IMR-90 (cell line): ENCODE measurements at places on chromosomes 1 and 21.

GRCh38 chr1:172163498-172164215 lies 256.8 kb upstream of the C1orf105 start:
- DNase-seq = peak; percentile 52

DNA sequence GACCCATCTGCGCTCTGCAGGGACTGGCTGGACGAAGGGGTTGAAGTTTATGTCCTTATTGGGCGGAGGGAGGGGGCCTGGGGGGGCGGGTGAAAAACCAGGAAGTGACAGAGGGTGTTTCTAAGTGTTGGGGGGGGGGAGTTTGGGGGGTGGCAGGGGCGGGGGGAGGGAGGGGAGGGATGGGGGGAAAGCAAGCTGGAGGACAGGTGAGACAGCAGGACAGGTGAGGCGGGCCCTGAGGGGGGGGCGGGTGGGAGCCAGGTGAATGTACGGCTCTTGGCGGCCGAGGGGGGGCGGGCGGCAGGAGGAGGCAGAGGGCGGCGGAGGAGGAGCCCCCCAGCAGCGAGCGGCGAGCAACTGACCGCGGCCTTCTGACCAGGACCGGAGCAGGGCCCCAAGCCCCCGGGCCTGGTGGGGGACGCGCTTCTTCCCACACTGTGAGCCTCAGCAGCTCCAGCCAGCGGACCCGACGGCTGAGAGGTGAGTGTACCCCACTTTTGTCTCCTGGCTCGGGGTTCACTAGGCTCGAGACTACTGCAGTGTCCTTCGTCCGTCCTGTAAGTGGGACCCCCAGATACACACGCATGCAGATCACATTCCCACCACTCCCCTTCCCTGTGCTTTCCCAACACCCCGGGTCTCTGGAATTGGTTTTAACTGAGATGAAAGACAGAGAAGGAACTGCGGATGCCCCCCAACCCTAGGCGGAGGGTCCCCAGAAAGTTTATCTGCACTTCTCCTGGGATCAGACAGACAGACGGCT lies at the start of gene ZBTB7B:
ZBTB7B (plus strand) TSS at position 339 of the 763 bp plus-strand sequence. CDS start 11,859 bp downstream, outside the sequence.
- DNase-seq = no peak

- DNase-seq = no peak
These were observed 45.3 kb downstream of the PRRC2C start for GRCh38 chr1:171530676-171531075.

DNA sequence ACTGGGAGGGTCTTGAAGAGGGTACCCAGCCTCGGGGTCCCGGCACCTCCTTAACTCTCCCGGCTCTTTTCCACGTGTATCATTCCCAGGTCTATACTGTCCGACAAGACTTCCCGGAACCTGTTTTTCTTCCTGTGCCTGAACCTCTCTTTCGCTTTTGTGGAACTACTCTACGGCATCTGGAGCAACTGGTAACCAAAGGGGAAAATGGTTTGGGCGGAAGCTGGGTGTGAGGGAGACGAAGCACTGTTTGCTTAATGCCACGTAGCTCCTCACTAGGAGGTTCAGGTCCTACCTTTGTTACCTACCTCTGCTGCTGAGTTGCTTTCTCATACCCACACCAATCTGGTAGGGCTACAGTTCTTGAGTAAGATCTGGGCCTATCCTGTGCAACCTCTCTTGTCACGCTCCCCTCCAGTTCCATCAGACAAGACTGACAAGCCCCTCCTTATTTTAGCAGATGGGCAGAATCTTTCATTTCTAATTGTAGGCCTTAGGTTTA lies 642 bp downstream of the SLC30A7 start:
- peak; percentile 65 for DNase-seq

DNA sequence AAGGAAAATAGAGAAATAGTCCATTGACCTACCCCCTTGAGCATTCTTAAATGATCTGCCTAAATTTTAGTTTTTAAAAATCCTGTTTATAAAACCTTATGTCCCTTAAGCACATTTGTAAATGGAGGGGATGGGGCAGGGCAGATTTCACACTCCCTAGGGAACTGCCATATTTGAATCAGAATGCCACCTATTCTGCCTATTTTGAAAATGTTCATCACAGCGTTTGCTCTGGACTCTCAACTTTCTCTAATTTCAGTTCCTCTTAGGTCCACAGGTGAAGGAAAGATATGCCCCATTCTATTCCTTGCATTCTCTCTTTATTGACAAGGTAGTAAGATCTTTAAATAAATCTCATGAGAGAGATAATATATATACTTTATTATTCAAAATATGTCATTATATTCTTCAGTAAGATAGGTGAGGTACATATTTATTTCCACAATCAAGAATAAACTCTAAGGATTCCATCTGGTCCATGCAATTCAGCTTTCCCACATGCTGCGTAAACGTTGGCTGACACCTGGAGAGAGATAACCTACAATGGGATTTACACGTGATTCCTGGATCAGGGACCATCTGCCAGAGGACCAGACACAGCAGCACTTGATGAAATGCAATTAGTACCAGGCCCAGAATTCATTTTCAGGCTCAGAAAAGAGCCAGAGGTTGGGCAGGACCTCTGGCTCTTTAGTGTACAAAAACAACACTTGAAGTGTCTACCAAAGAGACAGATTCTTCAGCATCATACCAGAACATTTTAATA lies 1.2 kb upstream of the LPGAT1 start:
- no peak for DNase-seq

DNA sequence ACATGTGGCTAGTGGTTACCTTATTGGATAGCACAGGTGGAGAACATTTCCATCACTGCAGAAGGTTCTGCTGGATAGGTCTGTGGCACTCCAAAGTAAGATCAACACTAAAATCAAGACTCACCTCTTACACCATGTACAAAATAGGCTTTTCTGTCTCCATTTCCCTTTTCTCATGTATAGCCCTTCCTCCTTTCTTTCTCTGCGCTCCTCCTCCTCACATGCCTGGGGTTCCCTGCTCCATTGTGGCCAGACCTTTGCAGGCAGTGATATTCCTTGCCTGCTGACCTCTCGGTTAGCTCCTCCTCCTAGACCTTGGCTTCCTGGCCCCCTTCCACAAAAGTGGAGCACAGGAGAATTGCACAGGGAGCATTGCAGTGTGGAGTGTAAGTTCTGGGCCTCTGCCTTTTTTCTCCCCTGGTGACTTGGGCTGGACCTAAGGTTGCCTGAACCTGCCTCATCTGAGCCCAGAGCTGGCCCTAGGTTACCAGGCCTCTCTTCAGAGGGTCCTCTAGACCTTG lies 33.2 kb upstream of the RBM15 start:
- DNase-seq = no peak

GRCh38 chr1:31645274-31645568 lies 545 bp upstream of the PEF1 start:
- DNase-seq = no peak

DNA sequence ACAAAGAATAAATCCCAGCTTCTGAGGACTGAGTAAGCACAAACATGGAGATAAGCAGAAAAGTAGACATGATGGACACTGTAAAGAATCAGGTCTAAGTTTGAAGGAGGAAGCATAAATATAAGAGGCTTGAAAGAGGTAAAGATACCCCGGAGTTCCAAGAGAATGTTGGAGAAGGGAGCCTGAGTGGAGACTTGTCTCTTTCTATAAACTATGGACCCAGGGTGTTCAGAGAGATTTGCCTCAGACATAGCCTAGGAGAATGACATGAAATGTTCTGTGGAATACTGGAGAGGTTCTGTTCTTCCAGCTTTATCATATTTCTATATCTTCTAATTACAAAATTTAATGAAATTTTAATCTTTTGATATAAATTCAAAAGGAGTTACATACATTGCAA lies 554.3 kb upstream of the B3GALT2 start:
- DNase-seq = no peak

- peak; percentile 3 for DNase-seq
These were observed 201.4 kb upstream of the BRINP3 start for GRCh38 chr1:190679044-190679443.

- peak; percentile 17 for DNase-seq
These were observed 88.5 kb downstream of the GPR88 start for GRCh38 chr1:100626397-100626796.

DNA sequence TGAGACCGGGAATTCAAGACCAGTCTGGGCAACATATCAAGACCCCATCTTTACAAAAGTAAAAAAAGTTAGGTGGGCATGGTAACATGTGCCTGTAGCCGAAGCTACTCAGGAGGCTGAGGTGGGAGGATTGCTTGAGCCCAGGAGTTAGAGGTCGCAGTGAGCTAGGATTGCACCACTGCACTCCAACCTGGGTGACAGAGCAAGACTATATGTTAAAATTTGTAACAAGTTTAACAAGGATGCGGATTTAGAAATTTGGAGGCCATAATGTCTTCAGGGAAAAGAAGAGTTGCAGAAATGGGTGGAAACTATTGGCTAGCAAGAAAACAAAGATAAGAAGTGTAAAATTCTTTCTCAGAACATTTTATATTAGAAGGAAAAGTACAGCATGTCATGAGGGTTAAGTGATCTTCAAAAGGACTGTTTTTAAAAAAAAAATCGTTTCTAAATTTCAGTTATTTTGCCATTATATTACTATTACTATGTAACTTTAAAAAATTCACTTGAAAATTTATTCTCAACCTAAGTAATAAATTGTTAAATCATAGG lies 17.6 kb downstream of the SOAT1 start:
- DNase-seq = no peak

- no peak for DNase-seq
These were observed 4.3 kb upstream of the GPR153 start for GRCh38 chr1:6265151-6265550.

DNA sequence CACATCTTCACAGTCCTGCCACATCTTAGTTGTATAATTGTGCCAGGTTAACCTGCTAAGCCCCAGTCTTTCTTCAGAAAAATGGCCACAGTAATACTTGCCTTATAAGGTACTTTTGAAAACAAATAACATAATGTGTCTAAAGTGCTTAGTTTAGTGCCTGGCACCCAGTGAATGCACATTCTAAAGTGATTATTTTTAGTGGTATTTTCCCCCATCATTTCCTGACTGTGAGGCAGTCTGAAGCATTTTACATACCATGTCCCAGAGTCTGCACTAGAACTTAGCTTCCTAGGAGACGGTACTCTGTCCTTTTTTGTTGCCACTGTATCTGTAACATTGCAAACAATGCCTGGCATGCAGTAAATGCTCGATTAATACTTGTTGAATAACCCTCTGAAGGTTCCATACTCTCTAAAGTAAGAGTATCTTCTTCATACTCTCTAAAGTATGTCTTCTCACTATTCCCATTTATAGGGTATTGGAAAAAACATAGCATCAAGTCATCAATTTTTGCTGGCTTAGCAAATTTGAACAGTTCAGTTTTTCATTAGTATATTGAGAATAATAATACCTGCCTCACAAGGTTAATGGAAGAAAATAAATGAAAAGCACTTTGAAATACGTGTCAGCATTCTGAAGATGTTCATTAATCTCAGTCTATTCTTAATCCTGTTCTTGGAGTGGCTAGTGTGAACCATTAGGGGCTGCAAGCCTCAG lies 43.7 kb downstream of the FMO3 start:
- no peak for DNase-seq

GRCh38 chr1:48627486-48627885 lies 149.2 kb downstream of the BEND5 start:
- DNase-seq = no peak

- DNase-seq = peak; percentile 18
These were observed 29.0 kb upstream of the LGALS8 start for GRCh38 chr1:236494586-236495466.

DNA sequence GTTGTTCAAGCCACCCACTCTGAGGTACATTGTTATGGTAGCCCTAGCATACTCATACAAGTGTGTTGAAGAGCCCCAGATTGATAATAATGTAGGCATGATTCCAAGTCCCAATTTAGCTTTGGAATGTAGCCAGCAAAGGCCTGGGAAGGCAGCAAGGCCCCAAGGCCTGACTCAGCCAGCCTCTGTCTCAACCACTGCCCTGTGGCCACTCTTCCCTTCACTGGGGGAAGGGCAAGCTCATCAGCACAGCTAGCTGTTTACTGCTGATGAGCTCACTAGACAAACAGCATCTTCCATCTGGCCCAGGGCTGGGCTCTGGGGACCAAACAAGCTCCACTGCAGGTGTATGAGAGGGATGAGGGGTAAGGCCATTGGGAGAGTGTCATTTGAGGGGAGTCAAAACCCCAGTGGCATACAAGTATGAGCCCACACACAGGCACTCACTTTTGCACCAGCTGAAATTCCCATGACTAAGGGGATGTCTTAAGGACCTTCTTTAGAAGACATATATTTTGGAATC lies 2.2 kb upstream of the IRF6 start:
- peak; percentile 97 for DNase-seq

GRCh38 chr1:19445417-19446342 lies 39.7 kb downstream of the CAPZB start:
- DNase-seq = no peak

DNA sequence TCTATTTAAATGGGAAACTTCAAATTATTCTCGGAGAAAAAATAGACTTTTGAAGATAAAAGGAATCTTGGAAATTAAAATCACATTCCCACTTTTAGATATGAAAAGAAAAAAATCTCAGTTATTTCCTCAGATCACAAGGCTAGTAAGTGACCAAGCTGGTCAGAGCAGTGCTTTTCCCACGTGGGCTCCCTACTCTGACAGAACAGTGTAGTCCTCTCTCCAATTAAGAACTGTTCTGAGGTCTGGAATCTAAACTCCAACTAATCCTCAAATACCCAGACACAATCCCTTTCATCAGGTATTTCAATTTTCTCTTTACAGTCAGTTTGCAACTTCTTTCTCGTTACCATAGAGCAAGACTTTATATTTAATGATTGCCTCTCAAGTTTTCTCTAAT lies 50.6 kb downstream of the RGS21 start:
- no peak for DNase-seq

DNA sequence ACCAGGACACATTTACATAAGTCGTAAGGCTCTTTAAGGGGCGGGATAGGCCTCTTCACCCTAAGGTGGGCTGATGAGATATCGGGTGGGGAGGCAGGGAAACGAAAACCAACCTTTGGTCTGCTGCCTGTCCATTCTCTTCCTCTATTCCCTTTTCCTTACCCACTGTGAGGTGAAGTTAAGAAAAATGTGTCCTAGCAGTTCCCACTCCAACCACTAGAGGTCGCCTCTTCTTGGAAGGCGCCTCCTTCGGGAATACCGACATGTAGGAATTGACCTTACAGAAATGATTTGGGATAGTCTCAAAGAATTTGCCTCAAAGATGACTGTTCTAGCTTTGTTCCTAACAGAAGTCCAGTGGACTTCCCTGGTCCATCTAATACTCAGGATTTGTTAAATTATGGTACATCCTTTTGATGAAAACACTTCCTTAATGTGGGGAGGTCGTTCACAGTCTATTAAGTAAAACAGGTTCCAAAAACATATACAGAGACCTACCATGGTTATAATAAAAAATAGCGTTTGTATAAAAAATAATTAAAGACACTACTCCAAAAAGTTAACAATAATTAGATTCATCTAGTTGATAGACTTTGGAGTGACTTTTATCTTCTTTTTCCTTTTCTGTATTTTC lies 14.1 kb downstream of the AZIN2 start:
- DNase-seq = peak; percentile 71

GRCh38 chr1:91741906-91742305 lies 144.0 kb downstream of the TGFBR3 start:
- no peak for DNase-seq

- no peak for DNase-seq
These were observed 800 bp upstream of the FAM163A start for GRCh38 chr1:179742291-179742690.

GRCh38 chr1:81234237-81234636 lies 566.5 kb upstream of the ADGRL2 start:
- DNase-seq = no peak

- DNase-seq = peak; percentile 77
These were observed 556.3 kb downstream of the LTN1 start for GRCh38 chr21:28436286-28436932.
